ENCODE measurements at places on chromosomes 12 and 14. TPM values are rescaled to one million over a fixed set of nuclear protein-coding genes. Genes with fewer than 3 reads are reported as not detected.

Gene DDN
- total RNA-seq = 0.15 TPM

Gene RTL1
- not detected for total RNA-seq

Gene VRTN
- total RNA-seq = not detected

Gene TRIM9
- total RNA-seq = 0.50 TPM

Gene NPAS3
- 0.17 TPM for total RNA-seq

Gene SMCO3
- total RNA-seq = 0.15 TPM

Gene WDHD1
- 6.3 TPM for total RNA-seq

Gene ARPC3
- 249 TPM for total RNA-seq

Gene JAG2
- 1.6 TPM for total RNA-seq

Gene GLT1D1
- total RNA-seq = not detected

Gene EFS
- 1.7 TPM for total RNA-seq

Gene SPRING1
- total RNA-seq = 20.2 TPM

Gene ANKRD33
- total RNA-seq = 0.15 TPM

Gene GPR135
- 4.1 TPM for total RNA-seq

Gene MDGA2
- under 0.01 TPM for total RNA-seq

Gene RNASE2
- not detected for total RNA-seq

Gene KRT78
- not detected for total RNA-seq

Gene TAS2R19
- 4.5 TPM for total RNA-seq

Gene BIN2
- not detected for total RNA-seq

Gene BMAL2
- 71.3 TPM for total RNA-seq

Gene MGST1
- total RNA-seq = 123 TPM

Gene GPR84
- not detected for total RNA-seq

Gene SPIC
- not detected for total RNA-seq

Gene IQSEC3
- total RNA-seq = under 0.01 TPM

Gene STON2
- total RNA-seq = 46.1 TPM

Gene SRP54
- total RNA-seq = 110 TPM

Gene PSEN1
- total RNA-seq = 52.6 TPM

Gene GNB3
- 1.7 TPM for total RNA-seq

Gene TAS2R30
- total RNA-seq = 3.6 TPM

Gene KRT83
- total RNA-seq = not detected

Gene SALL2
- 6.0 TPM for total RNA-seq

Gene PTHLH
- 0.83 TPM for total RNA-seq

Gene MLXIP
- 10.9 TPM for total RNA-seq

Gene CDKN3
- 115 TPM for total RNA-seq

Gene NR1H4
- total RNA-seq = not detected

Gene CRIP1
- total RNA-seq = 2.5 TPM

Gene AQP2
- total RNA-seq = not detected
